Kidney glomerular epithelial cell (primary cell): ENCODE measurements at places on chromosomes 1 and 21.

DNA sequence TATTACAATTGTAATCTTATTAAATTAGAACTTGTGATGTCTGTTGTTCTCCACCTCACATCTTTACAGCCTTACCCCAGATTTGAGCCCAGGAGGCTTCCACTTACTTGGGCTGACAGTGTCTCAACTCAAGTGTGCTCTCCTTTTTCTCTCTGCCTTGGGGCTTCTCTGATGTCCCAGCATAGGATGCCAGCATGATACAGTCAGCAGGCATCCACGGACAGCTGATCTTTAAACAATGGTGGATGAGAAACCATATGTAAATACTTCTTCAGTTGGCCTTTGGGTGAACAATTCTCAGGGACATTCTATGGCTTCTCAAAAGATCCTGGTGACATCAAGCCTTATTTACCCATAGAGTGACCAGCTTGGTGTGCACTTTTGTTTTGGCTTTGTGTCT is 107.6 kb upstream of the GORAB start:
- DNase-seq = no peak

GRCh38 chr1:47990286-47990685 is 6.9 kb downstream of the TRABD2B start:
- DNase-seq = no peak

GRCh38 chr1:6396998-6397397 is 3.4 kb upstream of the ACOT7 start:
- no peak for DNase-seq

- DNase-seq = peak; percentile 51
Observed at GRCh38 chr1:161864577-161864976, 98.5 kb downstream of the ATF6 start.

DNA sequence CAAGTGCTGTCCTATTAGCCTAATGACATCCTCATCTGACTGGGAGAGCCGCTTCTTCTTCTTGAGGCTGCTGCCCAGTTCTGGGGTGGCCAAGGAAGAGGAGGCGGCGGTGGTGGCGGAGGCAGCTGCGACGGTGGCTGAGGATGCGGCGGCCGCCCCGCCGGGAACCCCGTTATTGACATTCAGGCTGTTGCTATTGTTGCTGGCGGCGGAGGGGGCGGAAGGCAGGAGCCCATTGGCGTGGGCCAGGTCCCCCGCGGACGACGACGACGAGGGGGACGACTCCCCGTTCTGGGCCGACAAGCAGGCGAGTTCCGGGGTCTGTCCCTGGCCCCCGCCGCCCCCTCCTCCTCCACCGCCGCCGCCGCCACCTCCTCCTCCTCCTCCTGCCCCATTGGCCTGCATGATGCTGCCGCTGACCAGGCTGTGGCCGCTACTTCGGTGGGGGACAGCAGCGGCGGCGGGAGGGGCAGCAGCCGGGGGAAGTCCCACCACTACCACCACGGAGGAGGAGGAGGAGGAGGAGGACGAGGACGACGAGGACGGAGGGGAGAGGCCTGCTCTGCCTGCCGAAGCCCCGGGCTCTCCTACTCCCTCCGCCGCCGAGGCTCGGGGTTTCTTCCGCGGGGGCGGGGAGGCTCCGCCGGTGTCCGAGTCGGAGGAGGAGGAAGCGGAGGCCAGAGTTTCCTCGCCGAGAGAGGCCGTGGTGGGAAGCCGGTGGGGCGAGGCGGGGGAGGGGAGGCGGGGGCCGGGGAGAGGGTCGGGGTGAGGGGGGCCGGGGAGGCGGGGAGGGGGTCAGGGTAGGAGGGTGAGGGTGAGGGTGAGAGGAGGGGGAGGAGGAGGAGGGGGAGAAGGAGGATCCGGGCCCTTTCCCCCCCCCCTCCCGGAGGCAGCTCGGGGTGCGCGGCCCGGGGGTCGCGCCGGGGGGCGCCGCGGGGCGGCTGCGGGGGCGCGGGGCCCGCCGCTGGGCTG is 610 bp downstream of the WDR26 start:
- DNase-seq = no peak

- DNase-seq = peak; percentile 38
Observed at GRCh38 chr1:88731475-88732269, 47.6 kb downstream of the PKN2 start.

DNA sequence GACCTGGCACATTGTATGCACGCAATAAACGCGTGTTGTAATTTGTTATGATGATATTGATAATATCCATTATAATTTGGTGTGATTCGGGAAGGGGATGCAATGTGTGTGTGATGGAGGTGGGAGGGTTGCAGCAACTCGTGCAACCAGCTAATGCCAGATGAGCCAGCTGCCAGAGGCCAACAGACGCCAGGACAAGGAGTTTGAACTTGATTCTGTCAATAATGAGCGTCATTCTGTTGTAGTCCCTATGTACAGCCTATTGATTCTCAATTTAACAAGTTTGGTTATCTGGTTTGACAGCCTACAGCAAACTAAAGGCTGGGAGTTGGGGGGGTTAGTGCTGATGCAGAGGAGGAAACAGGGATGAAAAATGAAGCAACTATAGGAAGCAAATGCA is 35.5 kb downstream of the TIAM1 start:
- no peak for DNase-seq

DNA sequence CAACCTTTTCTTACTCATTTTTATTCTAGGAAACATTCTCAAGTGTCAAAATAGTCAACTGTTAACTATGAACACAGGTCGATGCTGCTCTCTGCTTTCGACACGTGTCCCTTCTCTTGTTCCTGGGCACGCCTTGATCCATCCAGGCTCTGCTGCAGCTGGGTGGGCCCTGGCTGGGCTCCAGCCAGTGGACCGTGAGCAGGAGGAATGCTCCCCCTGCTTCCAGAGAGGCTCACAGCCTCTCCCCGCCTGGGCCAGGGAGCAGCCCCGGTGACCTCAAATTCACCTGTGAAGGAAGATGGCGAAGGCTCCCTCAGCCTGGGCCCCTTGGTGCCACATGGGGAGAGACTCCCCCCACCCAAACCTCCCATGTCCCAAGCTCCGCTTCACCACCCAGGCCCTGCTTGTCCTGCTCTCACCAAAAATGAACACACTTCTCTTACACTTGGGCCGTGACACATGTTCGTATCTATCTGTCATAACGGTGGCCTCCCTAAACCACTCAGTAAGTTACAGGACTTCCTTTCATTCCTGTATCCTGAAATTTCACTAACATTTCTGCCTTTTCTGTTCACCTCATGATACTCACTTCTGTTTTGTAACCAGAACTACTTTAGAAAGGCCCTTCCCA is 24.6 kb upstream of the ADARB1 start:
- DNase-seq = no peak

DNA sequence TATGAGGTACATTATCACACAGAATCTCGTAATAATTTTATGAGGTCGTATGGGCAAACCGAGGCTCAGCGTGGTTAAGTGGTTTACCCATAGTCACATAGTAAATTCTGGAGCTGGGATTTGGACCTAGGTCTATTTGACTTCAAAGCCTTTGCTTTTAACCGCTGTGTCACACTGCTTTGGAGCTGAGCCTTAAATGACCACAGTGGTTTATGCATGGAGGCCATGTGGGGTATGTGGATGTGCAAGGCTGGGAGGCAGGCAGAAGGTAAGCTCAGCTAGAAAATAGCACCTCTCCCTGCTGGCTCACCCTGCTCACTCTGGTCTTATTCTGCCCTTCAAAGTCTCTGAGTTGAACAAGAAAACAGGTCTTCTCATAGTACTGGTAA is 269.5 kb downstream of the TRABD2B start:
- DNase-seq = no peak

DNA sequence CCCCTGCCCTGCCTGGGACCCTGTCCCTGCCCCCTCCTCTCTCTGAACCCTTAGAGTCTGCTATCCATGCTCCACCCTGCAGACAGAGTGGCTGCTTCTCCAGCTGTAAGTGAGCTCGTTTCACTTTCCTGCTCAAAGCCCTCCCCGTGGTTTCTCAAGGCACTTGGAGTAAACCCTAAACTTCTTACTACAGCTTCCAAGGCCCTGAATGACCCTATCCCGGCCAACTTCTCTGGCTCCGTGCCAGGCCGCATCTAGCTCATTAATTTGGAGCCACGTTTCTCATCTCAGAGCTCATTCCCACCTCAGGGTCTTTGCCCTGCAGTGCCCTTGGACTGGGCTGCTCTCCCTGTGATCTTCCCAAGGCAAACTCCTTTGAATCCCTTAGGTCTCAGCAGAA is 235.1 kb upstream of the RUNX1 start:
- DNase-seq = no peak

GRCh38 chr21:44499631-44500030 is 40.4 kb downstream of the KRTAP10-1 start:
- no peak for DNase-seq

DNA sequence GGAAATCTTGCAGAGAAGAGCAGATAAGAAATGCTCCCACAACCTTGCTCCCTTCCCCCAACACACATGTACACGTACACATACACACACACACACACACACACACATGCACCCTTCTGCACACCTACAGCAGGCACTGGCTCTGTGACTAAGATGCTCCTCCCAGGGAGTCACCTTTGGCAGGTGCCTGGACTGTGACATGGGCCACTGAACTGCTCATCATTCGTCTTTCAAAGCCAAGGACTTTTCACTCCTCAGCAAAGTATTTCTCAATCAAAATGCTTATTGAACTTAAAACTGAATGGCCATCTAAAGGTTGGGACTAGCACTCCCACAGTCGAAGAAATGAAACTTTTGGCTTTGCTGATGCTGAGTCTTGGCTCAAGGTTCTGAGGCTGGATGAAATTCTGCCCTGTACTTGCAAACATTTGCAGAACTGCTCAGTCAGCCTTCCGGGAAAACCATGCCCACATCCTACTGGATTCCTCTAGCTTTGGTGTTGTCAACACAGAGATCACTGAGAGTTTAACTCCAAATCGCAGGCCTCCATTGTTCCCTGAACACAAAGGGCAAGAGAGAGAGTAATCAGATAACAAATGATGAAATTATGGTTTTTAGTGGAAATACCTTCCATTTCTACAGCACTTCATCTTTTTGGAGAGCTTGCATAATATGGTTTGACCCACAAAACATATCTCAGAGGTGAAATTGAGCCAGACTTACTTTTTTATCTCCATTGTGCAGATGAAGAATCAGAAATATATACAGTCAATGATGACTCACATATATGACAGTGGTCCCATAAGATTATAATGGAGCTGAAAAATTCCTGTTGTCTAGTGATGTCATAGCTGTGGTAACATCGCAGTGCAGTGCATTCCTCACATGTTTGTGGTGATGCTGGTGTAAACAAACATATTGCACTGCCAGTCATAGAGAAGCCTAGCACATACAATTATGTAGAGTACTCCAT is 72.4 kb upstream of the BCAR3 start:
- peak; percentile 72 for DNase-seq

- no peak for DNase-seq
Observed at GRCh38 chr1:3231826-3232225, 162.8 kb downstream of the PRDM16 start.

- DNase-seq = peak; percentile 47
Observed at GRCh38 chr1:154878371-154879037, 8.4 kb upstream of the KCNN3 start.

DNA sequence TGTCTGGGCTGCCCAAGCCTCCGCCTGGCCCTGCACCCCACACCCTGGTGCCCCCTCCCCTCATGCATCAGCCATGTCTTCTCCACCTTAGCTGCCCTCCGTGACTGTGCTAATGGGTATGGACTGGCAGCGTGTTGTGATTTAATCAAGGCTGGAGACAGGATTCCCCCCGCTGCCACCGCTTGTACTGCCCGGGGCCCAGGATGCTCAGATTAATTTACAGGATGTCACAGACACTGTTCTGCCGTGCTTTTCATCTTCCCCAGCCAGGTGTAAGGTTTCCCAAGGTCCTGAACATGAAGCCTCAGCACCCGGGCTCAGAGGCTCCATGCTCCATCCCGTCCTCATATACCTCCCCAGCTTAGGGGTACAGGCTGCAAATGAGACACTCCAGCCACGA is 66.3 kb downstream of the TAS1R2 start:
- no peak for DNase-seq

DNA sequence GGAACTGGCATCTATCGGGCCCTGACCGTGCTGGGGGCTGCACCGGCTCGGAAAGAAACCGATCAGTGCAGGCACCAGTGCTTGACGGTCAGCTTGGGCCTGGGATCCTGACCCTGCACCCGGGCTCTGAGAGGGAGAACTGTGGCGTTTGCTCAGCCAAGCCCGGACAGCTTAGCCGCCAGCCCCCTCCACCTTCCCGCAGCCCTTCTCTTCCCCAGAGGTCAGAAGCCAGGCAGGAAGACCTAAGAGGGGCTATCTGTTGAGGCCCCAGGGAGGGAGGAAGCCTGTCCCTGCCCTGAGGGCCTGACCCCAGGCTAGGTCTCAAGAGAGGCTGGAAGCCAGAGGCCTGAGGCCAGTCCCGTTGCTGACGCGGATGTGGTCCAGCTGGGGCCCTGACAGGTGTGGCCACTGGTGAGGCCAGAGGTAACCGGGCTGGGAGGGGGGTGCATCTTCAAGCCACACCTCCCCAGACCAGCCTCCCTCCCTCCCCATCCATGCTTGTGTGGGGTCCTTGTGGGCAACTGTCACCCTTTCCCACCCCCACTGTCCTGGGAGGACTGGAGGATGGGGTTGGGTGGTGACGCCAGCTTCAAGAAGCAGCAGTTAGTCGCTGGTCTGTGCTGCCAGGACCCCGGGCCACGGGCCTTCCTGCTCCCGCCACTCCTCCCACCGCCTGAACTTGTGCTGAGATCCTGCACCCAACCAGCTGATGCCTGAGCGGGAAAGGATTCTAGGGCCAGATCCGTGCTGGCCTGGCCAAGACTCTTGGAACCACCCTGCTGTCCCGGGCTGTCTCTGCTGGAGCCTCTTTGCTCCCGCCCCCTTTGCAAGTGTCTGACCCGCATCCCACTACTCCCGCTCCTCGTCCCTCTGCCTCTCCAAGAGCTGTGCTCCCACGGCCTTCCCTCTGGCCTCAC is 2.6 kb upstream of the DVL1 start:
- no peak for DNase-seq

GRCh38 chr1:6302568-6302967 is 41.7 kb upstream of the GPR153 start:
- no peak for DNase-seq

- DNase-seq = no peak
Observed at GRCh38 chr1:29052100-29052499, 71.6 kb downstream of the TMEM200B start.

DNA sequence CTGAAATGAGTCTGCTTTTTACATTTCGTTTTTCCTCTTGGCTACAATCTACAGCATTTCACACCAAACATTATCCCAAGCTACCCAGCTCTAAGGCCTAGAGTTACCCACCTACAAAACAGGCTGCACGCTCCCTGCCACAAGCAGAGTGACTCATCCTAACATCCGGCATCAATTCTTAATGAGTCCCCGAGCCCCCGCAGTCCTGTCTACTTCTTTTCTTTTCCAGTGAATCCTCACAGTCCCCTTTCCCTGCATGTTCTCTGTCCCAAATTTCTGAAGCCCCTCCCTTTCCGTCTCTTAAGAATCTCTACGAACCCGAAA is 650 bp downstream of the PCNX2 start:
- DNase-seq = peak; percentile 67

DNA sequence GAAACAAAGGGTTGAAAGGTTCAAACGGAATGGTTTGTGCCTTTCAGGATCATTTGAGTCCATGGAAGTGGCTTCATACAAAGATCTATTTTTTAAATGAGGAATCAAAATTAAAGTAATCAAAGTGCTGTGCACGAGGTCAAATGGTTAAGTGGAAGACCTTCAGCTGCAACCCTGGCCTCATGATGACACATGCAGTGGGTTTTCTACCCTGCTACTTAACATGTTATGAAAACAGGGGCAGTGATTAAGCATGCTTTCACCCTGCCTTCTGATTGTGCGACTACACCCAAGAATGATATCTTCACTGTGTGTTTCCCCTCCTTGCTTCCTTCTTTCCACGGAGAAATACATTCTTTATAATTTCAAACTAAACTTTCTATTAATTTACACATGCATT is 604.2 kb downstream of the LRRIQ3 start:
- peak; percentile 47 for DNase-seq

- peak; percentile 41 for DNase-seq
Observed at GRCh38 chr1:89525169-89525855, 683 bp downstream of the LRRC8B start.
